ENCODE measurements at places on chromosomes 11 and 22. TPM values are rescaled to one million over a fixed set of nuclear protein-coding genes. Genes with fewer than 3 reads are reported as not detected.

DNA sequence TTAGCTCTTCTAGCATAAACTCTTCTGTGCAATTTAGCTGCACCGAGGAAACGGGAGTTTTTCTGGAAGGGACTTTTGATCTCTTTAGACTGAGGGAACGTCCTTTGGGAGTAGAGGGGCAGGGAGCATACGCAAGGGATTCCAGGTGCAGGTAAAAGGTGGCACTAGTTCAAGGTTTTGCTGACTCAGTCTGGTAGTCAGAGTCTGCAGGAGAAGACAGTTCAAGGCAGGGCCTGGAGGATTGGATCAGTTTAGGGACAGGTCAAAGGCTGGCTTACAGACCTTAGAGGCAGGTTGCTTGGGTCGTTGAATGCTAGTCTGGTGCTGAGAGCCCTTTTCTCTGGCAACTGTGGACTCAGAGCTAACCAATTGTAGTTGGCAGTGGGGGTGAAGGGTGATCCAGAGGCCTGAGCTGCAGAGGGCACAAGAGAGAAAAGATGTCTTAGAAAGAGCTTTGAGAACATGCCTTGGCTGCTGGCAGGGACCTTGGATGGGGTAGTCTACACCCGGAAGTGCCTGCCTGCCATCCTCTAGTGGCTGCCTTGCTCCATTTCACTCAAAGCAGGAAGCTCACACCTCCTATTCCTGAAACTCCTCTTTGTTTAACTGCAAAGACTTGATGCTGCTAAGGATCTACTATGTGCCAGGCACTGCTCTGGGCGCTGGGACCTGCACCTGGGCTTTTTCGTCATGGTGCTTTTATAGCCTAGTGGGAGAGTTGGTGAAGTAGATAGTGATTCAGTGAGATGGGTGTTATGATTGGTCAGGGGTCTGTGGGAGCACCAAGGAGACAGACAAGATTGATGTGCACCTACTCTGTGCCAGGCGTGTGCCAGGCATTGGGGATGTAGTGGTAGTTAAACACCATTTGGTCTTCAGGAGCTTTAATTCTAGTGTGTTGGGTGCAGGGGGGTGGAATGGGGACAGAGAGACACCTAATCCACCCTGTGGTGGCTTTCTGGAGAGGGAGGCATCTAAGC, 17.1 kb downstream of the MIAT start:
- DNase-seq: no peak

GRCh38 chr11:134751766-134752165, 339.7 kb upstream of the B3GAT1 start:
- DNase-seq: no peak

- DNase-seq: no peak
These were observed 70.8 kb downstream of the NTM start for GRCh38 chr11:131441051-131441810.

- DNase-seq: no peak
These were observed 3.2 kb upstream of the SYT13 start for GRCh38 chr11:45289369-45289768.

The OR51I1 gene
- total RNA-seq: not detected

GRCh38 chr11:130918081-130918480, 1.8 kb upstream of the SNX19 start:
- DNase-seq: no peak

The POU2AF1 gene
- not detected for total RNA-seq

GRCh38 chr11:124798991-124799347, 1.2 kb downstream of the MSANTD2 start:
- DNase-seq: no peak

DNA sequence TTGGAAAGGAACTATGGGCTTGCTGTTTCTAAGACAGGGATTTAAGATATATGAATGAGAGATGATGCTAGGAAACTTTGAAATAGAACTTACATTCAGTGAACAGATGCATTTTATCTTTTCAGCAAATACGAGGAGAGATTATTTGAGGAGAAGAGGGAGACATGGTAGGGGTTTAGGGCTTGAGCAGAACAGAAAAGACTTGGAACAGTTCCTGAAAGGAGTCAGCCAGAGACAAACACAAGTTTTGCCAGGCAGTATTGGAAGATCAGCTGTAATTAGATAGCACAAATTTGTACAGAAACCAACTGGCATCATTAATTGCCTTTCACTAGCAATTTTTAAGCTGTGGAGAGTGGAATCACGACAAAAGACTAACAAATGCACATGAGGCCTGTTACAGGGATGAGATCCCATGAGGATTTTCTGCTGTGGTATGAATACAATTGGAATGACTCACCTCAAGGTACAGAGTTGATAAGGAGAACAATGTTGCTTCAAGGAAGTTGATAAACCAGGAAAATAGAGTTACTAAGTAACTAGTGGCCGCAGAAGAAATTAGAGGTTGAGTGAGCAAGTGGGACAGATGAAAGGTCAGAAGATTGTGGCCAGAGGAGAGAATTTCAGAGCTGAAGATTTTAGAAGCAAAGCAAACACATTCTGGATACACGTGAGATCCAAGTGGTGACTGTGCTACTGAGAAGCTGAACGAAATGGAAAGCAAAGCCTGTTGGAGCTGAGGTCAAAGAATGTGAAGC, 67.9 kb downstream of the CYB5R2 start:
- DNase-seq: no peak

GRCh38 chr11:100727410-100727809, 40.3 kb downstream of the ARHGAP42 start:
- no peak for DNase-seq

- DNase-seq: no peak
These were observed 25.1 kb downstream of the RNF185 start for GRCh38 chr22:31185056-31185455.

GRCh38 chr11:36724742-36725385, 126.8 kb upstream of the RAG2 start:
- no peak for DNase-seq

The BEST1 gene
- total RNA-seq: 8.0 TPM

GRCh38 chr22:49351761-49352227, 475.9 kb downstream of the BRD1 start:
- no peak for DNase-seq

The RHOD gene
- 31.9 TPM for total RNA-seq

- no peak for DNase-seq
These were observed 21.2 kb downstream of the PPP6R3 start for GRCh38 chr11:68481579-68482240.

GRCh38 chr11:72443016-72443415, 8.7 kb upstream of the CLPB start:
- DNase-seq: no peak

The MN1 gene
- total RNA-seq: 30.1 TPM

- DNase-seq: no peak
These were observed 13.4 kb downstream of the CXCR5 start for GRCh38 chr11:118896921-118897591.

DNA sequence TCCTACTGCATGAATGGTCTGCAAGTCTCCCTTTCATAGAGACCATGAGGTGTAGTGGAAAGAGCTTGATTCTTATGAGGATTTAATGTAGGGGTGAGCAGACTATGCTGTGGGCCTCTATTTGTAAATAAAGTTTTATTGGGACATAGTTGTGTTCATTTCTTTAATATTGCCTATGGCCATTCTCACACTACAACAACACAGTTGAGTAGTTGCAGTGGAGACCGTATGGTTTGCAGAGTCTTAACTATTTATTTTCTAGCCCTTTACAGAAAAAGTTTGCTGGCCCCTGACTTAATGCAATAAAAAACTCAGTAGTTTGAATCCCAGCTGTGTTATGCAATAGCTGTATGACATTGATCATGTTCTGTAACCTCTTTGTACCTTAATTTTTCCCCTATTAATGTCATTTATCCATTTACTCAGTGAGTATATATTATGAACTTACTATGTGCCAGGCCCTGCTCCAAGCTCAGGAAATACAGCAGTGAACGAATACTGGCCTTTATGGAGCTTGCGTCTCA, 106.3 kb downstream of the ATXN10 start:
- no peak for DNase-seq

The NPTXR gene
- 29.3 TPM for total RNA-seq

GRCh38 chr11:68816917-68817419, 24.7 kb downstream of the CPT1A start:
- DNase-seq: no peak

- DNase-seq: no peak
These were observed 98.6 kb downstream of the MUC15 start for GRCh38 chr11:26473216-26474194.

The VWCE gene
- 1.5 TPM for total RNA-seq

GRCh38 chr11:6438979-6439571, 1.7 kb downstream of the HPX start:
- no peak for DNase-seq

DNA sequence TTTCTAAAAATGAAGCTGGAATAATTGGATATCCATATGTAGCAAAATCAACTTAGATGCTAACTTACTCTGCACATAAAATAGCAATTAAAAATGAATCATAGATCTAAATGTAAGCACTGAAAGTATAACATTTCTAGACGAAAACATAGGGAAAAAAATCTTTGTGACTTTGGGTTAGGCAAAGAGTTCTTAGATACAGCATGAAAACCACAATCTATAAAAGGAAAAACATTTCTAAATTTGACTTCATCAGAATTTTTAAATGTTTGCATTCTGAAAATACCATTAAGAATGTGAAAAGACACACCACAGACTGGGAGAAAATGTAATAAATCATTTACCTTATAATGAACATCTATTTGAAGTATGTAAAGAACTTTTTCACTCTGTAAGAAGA, 128.8 kb downstream of the APIP start:
- no peak for DNase-seq

The FXYD6 gene
- 17.5 TPM for total RNA-seq

- DNase-seq: no peak
These were observed 714 bp downstream of the CD59 start for GRCh38 chr11:33735271-33736147.

GRCh38 chr22:24565077-24565476, 9.3 kb downstream of the SNRPD3 start:
- DNase-seq: no peak

GRCh38 chr22:32545801-32546200, 71.2 kb downstream of the FBXO7 start:
- no peak for DNase-seq

DNA sequence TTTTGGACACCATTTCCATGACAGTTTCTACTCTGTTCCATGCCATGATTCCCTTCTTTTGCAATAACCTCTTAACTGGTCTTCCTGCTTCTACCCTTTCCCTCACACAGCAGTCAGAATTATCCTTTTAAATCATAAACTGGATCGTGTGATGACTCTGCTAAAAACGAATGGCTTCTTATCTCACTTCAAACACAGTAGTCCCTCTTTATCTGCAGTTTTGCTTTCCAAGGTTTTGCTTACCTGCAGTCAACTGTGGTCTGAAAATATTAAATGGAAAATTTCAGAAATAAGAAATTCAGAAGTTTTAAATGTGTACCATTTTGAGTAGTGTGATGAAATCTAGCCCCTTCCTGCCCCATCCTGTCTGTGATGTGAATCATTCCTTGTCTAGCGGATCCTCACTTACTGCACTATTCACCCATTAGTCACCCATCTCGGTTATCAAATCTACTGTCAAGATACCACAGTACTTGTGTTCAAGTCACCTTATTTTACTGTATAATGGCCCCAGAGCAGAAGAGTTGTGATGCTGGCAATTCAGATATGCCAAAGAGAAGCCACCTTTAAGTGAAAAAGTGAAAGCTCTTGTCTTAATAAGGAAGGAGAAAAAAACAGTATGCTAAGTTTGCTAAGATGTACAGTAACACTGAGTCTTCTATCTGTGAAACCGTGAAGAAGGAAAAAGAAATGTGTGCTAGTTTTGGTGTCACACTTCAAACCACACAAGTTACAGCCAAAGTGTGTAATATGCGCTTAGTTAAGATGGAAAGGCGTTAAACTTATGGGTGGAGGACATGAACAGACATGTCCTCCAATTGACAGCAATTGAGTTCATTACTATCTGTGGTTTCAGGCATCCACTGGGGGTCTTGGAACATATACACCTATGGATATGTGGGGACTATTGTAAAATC, 283.0 kb downstream of the DDX10 start:
- DNase-seq: no peak
